ENCODE measurements at places on chromosomes 3 and 15. TPM values are rescaled to one million over a fixed set of nuclear protein-coding genes. Genes with fewer than 3 reads are reported as not detected.

The SLC35G2 gene
- 9.7 TPM for polyA plus RNA-seq

The CSPG4 gene
- 0.35 TPM for polyA plus RNA-seq

The SLC51B gene
- polyA plus RNA-seq: not detected

The UBA7 gene
- 22.6 TPM for polyA plus RNA-seq

The RTP3 gene
- polyA plus RNA-seq: not detected

The ZNF609 gene
- polyA plus RNA-seq: 10.3 TPM

The ZIC1 gene
- polyA plus RNA-seq: 11.3 TPM

The C2CD4A gene
- not detected for polyA plus RNA-seq

The DLL4 gene
- 0.03 TPM for polyA plus RNA-seq

The COL7A1 gene
- polyA plus RNA-seq: 7.1 TPM

The IFT57 gene
- 47.8 TPM for polyA plus RNA-seq

The U2SURP gene
- 14.8 TPM for polyA plus RNA-seq

The MYLK gene
- 272 TPM for polyA plus RNA-seq

The LIPH gene
- not detected for polyA plus RNA-seq

The CRTAP gene
- 198 TPM for polyA plus RNA-seq

The NECTIN3 gene
- 12.7 TPM for polyA plus RNA-seq

The SKIC8 gene
- polyA plus RNA-seq: 78.8 TPM

The ISL2 gene
- polyA plus RNA-seq: 3.5 TPM

The TNFSF10 gene
- 0.10 TPM for polyA plus RNA-seq

The FAM162A gene
- polyA plus RNA-seq: 35.3 TPM

The CTDSPL2 gene
- polyA plus RNA-seq: 9.0 TPM

The DUOXA1 gene
- polyA plus RNA-seq: 0.02 TPM

The NR1I2 gene
- polyA plus RNA-seq: not detected

The RBPMS2 gene
- polyA plus RNA-seq: 6.5 TPM

The COL6A5 gene
- polyA plus RNA-seq: not detected

The PARP15 gene
- not detected for polyA plus RNA-seq

The PPM1L gene
- 0.29 TPM for polyA plus RNA-seq

The RASL12 gene
- polyA plus RNA-seq: not detected

The PATL2 gene
- 0.13 TPM for polyA plus RNA-seq

The CHRFAM7A gene
- 0.53 TPM for polyA plus RNA-seq

The UACA gene
- polyA plus RNA-seq: 35.9 TPM

The C15orf61 gene
- polyA plus RNA-seq: 4.0 TPM

The C3orf85 gene
- polyA plus RNA-seq: not detected

The ATP8B4 gene
- 0.03 TPM for polyA plus RNA-seq

The CHDH gene
- polyA plus RNA-seq: 0.33 TPM

The IL17RE gene
- 0.76 TPM for polyA plus RNA-seq

The CCR1 gene
- not detected for polyA plus RNA-seq

The WWTR1 gene
- 64.1 TPM for polyA plus RNA-seq

The SH2D7 gene
- polyA plus RNA-seq: not detected

The MED12L gene
- polyA plus RNA-seq: 0.06 TPM

The MESP1 gene
- 0.74 TPM for polyA plus RNA-seq

The MON1A gene
- 12.0 TPM for polyA plus RNA-seq

The HCLS1 gene
- 0.29 TPM for polyA plus RNA-seq

The FBXL2 gene
- polyA plus RNA-seq: 13.7 TPM

The FOXB1 gene
- polyA plus RNA-seq: not detected

The ZPLD1 gene
- not detected for polyA plus RNA-seq

The ABI3BP gene
- polyA plus RNA-seq: 8.4 TPM

The C3orf20 gene
- polyA plus RNA-seq: not detected

The CNTN6 gene
- polyA plus RNA-seq: 0.02 TPM

The LYZL4 gene
- not detected for polyA plus RNA-seq

The HOMER2 gene
- 8.2 TPM for polyA plus RNA-seq

The SLC28A1 gene
- not detected for polyA plus RNA-seq

The MOBP gene
- not detected for polyA plus RNA-seq

The CFAP92 gene
- not detected for polyA plus RNA-seq

All from SK-N-SH (cell line).